Activated CD4-positive, CD25-positive, alpha-beta regulatory T cell treated with anti-CD3 and anti-CD28 coated beads, Interleukin-2, amount 50 U/mL, for 72 hours (primary cell): ENCODE measurements at places on chromosomes 4 and X.

DNA sequence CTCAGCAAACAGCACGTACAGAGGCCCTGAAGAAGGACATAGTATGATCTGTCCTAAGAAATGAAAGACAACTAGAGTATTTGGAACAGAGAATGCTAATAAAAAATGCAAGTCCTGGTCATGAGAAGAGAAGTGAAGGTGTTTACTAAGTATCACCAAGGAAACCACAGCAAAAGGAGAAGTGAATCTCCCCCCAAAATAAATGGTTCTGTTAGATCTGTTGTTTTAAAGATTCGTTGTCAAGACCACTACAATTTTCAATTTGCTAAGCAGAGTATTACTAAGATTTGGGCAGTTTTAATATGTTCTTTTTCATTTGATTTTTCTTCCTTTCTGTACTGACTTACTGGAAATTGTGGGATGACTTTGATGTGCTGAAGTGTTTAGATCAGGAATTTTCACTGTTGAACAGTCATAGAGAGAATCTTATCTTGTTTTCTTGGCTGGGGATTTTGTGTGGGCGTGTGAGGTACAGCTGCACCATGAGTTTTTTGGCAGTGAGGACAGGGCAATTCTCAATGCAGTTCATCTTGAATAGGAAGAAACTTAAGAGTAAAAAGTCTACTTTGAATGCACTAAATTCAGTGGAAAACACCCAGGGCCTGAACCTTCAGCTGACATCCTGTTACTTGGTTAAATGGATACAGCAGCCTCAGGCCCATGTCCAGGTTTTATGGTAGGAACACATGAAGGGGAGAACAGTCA lies 132.2 kb downstream of the STIM2 start:
- DNase-seq, result no peak

DNA sequence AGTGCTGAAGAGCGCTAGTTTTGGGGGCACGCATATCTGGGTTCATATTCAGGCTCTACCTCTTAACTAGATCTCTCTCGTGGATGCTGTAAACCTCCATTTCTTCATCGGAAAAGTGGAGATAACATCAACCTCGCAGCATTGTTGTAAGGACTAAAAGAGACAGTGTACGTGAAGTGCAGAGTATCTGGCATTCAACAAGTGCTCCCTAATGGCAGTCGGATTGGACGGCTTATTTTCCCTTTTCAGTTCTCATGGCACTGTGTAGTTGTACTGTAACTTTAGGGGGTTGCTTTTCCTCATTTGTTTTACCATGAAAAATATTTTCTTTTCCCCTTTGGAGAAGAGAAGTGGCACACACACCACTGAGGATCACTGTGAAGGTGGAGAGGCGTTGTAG lies 51.4 kb upstream of the ESX1 start:
- DNase-seq, result no peak

DNA sequence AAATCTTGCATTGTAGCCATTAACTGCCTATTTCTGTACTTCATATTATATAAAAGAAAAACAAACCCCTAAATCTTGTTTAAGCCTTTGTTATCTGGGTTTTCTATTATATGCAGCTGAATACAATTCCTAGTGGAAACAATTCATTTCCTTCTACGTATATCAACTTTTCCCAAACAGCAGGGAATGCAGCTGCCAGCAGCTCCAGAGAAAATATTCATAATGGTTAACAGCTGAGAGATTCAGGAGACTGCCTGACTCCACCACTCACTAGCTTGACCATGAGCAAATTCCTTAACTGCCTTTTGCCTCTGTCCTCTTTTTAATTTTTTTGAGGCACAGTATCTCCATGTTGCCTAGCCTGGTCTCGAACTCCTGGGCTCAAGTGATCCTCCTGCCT lies 146.2 kb downstream of the SPATA18 start:
- DNase-seq, result no peak

DNA sequence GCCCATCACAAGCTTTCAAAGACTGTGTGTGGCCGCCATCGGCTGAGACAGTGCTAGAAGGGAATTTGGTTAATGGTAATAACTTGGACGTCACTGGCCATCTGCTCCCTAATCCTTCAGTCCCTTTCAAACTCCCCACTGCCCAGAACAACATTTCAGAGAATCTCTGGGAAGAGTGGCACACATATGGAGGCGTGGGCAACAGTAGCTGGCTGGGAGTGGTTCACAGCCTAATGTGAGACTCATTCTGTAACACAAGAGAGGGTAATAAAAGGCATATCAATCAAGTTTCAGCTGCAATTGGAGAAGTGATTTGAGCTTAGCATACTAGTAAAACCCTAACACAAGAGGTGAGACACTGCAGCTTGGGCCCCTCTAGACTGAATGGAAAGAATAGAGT lies 15.4 kb downstream of the SMIM10 start:
- no peak for DNase-seq

GRCh38 chrX:22105231-22105630 lies 73.1 kb downstream of the PHEX start:
- no peak for DNase-seq

- no peak for DNase-seq
These were observed 99.6 kb downstream of the IQCM start for GRCh38 chr4:149715822-149716585.

- DNase-seq, result no peak
These were observed 3.6 kb downstream of the ZXDB start for GRCh38 chrX:57595381-57595811.

DNA sequence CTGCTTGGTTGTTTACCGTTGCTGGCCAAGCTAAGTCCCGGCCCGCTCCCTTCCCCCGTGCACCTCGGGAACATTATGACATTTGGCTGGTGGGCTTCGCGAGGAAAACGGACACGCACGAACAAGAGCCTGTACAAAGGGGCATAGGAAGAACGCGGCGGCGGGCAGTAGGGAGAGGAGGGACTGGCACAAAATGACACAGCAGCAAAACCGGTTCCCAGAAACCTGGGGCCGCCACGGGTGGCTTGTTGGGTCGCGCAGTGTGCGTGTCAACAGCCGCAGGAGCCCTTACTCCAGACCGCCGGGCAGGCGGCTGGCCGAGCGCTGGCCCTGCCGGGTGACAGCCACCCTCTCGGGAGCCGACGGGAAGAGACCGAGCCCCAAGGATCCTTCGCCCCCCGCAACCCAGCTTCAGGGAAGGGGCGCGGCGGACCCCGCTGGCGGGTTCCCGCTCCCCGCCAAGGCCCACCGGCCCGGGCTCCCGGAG lies 1.6 kb upstream of the LIN54 start:
- peak; percentile 59 for DNase-seq

DNA sequence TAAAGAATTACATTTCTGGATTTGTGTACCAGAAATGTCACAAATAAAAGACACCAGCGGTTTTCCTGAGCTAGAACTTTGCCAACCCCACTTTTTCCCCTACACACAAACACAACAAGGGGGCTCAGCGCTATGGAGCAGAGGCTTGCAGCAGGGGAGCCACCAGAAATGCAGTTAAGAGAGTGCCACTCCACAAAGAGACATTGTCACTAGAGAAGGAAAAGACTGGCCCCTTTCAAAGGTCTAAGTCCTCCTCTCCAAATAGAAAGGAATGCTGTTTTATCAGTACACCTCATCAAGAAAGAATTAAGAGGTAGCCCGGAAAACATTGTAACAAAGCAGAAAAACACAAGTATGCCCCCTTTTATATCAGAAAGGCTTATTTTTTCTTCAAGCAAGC lies 419.5 kb downstream of the HNRNPD start:
- no peak for DNase-seq

- no peak for DNase-seq
These were observed 152.2 kb downstream of the SPATA18 start for GRCh38 chr4:52203351-52203750.

DNA sequence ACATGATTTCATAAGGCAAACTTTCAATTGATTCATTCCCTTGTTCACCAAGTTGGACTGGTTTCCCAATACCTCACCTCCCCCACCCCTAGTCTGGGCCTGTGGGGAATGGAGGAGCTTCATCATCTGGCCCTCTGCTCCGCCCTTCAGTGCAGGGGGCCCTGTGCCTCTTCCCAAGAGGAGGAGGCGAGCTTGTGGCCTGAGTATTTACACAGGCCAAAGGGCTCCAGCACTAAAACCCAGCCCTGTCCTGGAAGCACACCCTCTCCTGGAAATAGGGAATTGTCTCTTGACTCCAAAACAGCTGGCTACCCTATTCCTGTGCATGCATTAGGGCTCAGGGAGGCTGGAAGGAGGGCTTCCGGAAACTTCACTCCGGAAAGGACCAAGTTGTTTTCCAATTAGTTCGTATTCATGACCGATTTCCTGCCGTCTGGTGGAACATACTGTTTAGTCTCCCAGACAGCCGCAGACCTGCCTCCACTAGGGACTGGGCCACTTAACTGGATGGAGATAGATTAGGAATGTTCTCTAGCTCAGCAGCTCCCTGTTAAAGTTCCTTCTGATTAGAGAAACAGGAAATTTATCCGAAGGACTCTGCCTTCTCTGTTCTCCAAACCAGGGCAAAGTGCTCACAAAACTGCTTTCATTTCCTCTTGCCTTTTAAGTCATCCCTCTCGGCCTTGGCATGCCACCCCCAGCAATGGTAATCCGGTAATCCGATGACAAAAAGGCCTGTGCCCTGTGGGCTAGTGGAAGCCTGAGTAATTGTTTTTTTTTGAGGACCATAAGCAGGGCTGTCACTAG lies 5.8 kb downstream of the SRPX2 start:
- no peak for DNase-seq

DNA sequence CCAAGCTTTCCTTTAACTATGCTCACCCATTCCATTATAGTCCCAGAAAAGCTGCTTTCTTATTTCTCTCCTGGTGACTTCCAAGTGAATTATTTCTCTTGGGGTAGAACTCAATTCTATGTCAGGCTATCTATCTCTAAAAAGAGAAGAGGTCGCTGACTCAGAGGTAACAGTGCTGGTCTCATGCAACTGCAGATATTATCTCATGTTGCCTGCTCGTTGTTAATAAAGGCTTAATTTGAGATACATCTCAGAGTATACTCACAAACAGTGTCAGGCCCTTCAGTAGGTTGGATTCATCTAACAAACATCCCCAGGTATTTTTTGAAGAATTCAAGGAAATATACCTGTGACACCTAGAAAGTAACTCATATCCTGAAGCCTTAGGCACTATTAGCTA lies 2.7 kb downstream of the TMEM154 start:
- no peak for DNase-seq

- no peak for DNase-seq
These were observed 507 bp downstream of the MFAP3L start for GRCh38 chr4:170025523-170026252.

DNA sequence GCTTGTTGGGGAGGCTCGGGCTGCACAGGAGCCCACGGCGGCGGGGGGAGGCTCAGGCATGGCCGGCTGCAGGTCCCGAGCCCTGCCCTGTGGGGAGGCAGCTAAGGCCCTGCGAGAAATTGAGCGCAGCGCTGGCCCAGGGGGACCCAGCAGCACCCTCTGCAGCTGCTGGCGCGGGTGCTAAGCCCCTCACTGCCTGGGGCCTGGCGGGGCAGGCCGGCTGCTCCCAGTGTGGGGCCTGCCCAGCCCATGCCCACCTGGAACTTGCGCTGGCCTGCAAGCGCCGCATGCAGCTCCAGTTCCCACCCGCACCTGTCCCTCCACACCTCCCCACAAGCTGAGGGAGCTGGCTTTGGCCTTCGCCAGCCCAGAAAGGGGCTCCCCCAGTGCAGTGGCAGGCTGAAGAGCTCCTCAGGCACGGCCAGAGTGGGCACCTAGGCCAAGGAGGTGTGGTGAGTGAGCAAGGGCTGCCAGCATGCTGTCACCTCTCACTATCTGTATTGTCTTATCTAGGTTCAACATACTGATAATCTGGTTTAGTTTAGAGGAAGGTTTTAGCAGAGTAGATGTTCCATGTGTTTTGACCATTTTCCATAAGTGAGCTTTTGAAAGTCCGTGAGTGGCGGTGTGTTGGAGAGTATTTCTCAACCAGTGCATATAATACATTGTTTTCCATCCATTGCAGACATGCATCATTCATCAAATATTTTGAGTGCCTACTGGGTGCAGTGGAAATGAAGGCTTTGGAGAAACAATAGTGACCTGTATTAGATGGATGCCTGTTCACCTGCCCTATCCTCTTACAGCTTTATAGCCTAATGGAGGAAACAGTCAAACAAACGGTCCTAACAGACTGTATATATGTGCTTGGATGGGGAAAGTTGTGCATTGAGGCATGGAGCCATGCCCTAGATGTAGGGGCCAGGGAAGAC lies 13.1 kb downstream of the PI4K2B start:
- no peak for DNase-seq

- no peak for DNase-seq
These were observed 58.0 kb downstream of the SH3BGRL start for GRCh38 chrX:81259714-81260395.

GRCh38 chrX:12563121-12563520 lies 228.1 kb upstream of the PRPS2 start:
- DNase-seq, result no peak

- no peak for DNase-seq
These were observed 227.3 kb upstream of the TENM3 start for GRCh38 chr4:182015893-182016292.

GRCh38 chr4:173752610-173753230 lies 222.7 kb upstream of the HAND2 start:
- DNase-seq, result no peak

GRCh38 chrX:6095469-6095868 lies 133.2 kb downstream of the NLGN4X start:
- DNase-seq, result no peak

- no peak for DNase-seq
These were observed 285.5 kb downstream of the PDGFC start for GRCh38 chr4:156686120-156686519.

DNA sequence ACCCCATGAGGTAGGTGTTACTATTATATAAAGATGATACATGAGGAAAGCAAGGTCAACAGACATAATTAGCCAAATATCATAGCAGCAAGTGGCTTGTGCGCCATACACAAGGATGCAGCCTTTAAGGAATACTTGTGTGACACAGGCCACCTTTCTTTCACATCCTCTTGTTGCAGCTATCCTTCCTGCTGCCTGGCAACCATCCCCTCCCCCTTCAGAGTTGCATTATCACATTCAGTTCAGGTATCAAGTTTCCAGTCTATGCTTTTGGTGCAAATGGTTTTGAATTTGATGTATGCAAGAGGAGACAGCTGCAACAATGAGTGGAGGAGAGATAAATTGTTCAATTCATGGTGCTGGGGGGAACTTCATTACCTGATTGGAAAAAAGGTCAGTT lies 6.4 kb downstream of the ZCCHC18 start:
- DNase-seq, result no peak

GRCh38 chr4:13445841-13446790 lies 38.0 kb downstream of the RAB28 start:
- no peak for DNase-seq

DNA sequence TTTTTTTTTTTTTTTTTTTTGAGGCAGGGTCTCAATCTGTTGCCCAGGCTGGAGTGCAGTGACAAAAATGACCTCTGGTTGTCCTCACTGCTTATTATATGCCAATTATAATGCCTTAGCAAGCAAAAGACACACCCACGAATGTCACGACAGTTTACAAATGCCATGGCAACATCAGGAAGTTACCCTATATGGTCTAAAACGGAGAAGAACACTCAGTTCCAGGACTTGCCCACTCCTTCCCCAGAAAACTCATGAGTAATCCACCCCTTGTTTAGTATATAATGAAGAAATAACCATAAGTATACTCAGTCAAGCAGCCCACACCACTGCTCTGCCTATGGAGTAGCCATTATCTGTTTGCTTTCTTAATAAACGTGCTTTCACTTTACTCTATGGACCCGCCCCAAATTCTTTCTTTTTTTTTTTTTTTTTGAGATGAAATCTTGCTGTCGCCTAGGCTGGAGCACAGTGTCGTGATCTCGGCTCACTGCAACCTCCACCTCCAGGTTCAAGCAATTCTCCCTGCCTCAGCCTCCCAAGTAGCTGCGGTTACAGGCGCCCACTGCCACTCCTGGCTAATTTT lies 106.2 kb downstream of the SMIM20 start:
- DNase-seq, result no peak

- DNase-seq, result no peak
These were observed 247.8 kb upstream of the DKK2 start for GRCh38 chr4:107283587-107284559.
